ENCODE measurements at places on chromosomes 16 and 17. TPM values are rescaled to one million over a fixed set of nuclear protein-coding genes. Genes with fewer than 3 reads are reported as not detected.

The TBC1D3G gene
- not detected for total RNA-seq

The TBC1D3 gene
- total RNA-seq, result not detected

The SLC16A6 gene
- total RNA-seq, result 2.8 TPM

The CCDC92B gene
- total RNA-seq, result not detected

The MT1E gene
- 15.1 TPM for total RNA-seq

The MAF gene
- total RNA-seq, result 12.0 TPM

The KLHL10 gene
- not detected for total RNA-seq

The MRPS23 gene
- 23.3 TPM for total RNA-seq

The STAT3 gene
- total RNA-seq, result 186 TPM

The IRX5 gene
- total RNA-seq, result 3.2 TPM

DNA sequence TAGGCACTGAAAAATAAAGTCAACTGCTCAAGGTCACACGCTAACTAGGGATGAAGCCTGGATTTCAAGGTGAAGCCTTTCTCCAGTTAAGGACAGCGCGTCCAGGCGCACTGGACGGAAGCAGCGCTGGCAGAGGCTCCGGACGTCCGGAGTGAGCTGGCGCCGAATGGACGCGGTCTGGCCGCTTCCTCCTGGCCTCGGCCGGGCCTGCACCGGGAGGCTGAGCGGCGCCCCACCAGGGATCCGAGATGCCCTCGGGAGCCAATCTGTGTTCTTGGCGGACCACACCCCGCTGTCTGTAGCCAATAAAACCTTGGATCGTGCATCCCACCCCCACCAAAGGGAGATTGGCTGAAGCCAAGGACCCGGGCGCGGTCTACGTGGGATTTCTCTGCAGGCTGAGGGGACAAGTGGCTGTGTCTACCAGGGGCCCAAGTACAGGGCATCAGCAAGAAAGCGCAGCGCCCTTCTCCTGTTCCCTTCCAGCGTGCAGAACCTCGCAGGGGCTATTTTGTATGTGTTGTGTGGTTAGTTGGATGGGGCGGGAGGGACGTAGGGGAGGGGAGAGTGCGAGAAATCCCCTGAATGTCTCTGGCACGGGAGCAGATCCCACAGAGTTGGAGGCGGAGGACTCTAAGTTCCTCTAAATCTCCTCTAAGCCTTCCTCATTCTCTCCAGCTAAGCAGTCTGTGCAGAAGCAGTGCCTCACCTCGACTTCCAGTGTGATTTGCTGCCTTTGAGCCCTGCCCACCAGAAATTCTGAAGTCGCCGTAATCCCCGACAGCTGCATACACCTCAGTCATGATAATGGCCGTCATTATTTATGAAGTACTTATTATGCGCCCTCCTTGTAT lies 2.5 kb upstream of the AKAP10 start:
- DNase-seq, result no peak

DNA sequence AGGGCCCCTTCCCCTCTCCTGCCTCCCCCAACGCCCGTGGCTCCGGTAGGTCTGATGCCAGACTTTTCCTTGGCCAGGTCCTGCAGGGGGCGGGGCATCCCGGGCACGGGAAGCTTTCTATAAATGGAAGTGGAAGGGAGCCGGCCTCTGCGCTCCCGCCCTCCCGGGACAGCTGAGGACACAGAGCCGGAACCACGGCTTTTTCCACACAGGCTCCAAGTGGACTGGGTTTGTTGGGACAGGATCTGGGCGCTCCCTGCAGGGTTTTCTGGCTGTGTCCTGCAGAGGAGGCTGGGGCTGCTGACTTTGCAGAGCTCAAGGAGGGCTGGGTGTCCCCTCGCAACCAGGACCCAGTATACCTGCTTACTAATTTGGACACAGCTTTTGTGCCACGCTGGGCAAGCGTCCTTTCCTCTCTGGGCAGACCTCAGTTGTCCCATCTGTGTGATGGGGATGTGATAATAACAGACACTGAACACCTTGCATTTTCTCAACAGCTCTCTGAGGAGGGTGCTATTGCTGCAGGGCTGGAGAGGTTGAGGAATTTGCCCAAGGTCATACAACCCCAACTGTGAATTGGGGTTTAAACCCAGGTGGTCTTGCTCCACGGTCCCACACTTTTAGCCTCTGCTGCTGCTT lies 1.8 kb downstream of the TNS4 start:
- no peak for DNase-seq

DNA sequence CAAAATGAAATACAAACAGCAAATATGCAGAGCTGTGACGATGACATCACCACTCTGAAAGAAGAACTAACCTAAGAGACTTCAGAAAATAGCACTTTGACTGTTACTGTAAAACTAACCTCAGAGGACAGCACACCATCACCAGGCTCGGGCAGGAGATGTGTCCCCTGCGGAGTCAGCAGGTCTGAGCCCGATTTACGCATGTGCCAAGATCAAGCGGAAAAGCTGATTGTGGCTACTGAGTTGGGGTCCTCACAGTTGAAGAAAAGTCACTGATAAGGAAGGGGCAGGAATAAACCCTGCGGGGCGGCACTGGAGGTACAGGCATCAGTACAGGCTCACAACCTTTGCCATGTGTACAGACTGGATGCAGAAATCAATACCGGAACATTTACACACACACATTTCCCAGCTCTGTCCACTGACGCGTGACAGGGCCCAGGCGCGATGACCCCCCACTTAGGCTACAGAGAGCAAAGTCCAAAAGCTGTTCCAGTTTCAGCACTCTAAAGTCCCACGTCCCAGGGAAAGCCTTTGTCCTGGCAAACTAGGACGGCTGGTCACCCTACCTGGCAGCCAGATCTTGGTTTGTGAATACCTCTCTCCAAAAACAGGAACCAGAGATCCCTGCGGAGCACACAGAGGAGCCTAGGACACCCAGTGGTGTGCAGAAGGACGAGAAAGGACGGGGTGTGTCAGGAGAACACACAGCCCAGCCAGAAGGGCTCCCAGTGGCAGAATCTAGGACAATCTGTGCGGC lies 21.5 kb downstream of the TRAP1 start:
- no peak for DNase-seq

DNA sequence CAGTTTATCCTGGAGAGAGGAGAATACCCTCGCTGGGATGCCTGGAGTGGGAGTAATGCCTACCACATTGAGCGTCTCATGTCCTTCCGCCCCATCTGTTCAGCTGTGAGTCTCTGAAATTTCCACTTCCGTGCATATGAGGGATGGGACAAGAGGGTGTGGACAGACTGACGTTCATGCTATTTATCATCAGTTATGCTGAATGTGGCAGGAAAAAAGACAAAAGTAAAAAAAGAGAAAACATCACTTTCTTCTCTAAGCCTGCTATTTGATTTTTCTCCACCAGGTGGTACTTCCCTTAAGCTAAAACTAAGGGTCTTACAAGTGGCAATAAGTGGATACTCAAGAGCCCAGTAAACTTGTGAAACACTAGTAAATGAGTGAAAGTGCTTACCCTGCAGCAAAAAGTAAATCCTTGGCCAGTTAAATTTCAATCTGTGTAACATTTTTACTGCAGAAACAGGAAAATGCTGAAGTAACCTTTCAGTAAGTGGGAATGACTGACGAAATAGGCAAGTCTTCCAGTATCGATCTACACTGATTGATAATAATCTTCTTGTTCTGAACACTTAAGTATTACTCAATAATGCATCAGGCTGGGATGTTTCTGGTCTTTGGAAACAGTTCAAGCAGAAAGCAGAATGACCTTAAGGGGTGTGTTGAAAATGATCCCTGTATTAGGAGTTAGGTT lies 5.6 kb downstream of the CRYBA1 start:
- DNase-seq, result no peak

DNA sequence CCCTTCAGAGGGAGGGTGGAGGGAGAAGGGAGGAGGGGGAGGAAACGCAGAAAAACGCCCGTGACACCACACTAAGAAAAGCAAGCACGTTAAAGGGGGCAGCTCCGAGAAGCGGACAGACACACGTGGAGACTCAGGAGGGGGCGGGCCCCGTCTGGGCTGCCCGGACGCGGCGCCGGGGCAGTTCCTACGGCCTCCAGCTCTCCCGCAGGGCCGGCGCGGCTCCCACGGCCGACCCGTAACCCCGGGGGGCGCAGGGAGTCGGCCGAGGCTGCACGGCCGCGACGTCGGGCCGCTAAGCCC lies 362 bp downstream of the KLHDC4 start:
- DNase-seq, result no peak

GRCh38 chr17:63450551-63450950 lies 4.4 kb upstream of the CYB561 start:
- DNase-seq, result peak; percentile 64

DNA sequence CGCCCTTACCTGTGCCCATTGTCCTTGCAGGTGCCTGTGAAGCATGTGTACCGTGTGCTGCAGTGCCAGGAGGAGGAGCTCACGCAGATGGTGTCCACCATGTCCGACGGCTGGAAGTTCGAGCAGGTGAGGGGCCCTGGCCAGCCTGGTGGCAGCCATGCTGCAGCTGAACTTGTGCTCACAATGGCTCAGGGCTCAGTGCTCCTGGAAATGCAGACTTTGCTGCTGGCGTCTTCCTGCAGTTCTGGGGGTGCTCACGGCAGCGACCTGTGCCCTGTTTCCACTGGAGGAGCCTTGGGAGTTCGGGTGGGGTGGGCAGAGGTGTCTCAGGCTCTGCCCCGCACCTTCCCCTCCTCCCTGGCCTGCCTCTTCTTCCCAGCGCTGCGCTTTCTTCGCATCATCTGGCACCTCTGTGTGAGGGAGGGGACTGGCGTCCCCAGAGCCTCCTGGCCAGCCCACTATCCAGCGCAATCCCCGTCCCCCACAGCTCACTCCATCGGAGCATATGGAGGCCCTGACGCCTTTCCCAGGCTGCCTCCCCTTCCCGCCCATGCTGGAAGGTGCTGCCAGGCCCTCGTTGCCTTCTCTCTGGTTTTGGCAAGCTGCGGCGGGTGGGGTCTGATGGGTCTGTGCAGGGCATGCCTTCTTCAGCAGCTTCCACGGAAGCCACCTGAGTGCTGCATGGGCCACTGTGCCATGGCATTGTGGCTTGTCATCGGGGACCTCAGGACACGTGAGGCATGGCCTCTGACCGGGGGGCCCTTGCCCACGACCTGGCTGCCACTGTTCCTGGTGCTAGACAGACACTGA lies 17.7 kb downstream of the KCTD5 start:
- DNase-seq, result no peak

GRCh38 chr17:12592941-12593340 lies 72.7 kb upstream of the MYOCD start:
- DNase-seq, result no peak

- DNase-seq, result no peak
Measured at GRCh38 chr16:68082629-68083238, 2.4 kb upstream of the NFATC3 start.

DNA sequence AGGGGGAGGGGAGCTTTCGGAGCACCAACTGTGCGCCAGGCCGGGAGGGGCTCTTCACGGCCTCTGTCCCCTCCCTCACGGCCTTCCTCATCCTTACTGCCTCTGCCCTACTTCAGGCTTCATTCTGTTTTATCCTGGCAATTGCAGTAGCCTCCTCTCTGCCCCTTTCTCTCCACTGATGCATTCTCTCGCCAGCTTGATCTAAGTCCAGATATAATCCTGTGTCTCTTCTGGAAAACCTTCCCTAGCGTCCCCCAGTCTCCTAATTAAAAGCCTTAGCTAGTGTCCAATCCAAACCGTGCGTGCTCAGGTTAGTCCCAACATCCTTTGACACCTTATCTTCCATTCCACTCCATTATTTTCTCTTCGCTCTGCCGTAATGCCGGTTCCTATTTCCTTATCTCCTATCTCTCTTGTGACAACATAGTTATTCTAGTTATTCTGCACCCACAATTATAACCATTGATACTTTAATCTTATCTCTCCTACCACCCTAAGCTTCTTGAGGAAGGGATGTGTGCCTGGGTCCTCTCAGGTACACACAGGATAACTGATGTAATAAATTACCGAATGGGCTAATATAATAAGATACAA lies 869 bp downstream of the ZNF48 start:
- no peak for DNase-seq

GRCh38 chr17:44061446-44061845 lies 5.0 kb downstream of the LSM12 start:
- DNase-seq, result no peak

GRCh38 chr17:58398574-58399266 lies 18.6 kb downstream of the RNF43 start:
- no peak for DNase-seq

GRCh38 chr17:59684967-59685366 lies 22.3 kb downstream of the PTRH2 start:
- DNase-seq, result no peak

DNA sequence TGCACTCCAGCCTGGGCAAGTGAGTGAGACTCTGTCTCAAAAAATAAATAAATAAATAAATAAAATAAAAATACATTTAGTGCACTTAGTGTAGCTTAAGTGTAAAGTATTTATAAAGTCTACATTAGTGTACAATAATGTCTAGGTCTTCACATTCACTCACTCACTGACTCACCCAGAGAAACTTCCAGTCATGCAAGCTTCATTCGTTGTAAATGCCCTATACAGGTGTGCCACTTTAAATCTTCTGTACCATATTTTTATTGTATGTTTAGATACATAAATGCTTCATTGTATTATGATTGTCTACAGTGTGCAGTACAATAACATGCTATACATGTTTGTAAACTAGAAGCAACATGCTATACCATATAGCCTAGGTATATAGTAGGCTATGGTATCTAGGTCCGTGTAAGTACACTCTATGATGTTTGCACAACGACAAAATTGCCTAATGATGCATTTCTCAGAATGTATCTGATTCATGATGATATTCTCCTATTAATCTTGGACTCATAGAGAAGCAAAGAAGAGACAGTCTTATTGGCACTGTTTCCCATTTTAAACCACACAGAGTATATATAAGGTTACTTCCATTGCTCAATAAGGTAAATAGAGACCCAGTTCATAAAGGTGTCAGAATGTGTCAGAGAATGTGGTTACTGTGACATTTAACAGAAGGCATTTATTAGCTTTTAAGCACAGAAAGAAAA lies 1314.9 kb downstream of the CDH11 start:
- DNase-seq, result no peak

DNA sequence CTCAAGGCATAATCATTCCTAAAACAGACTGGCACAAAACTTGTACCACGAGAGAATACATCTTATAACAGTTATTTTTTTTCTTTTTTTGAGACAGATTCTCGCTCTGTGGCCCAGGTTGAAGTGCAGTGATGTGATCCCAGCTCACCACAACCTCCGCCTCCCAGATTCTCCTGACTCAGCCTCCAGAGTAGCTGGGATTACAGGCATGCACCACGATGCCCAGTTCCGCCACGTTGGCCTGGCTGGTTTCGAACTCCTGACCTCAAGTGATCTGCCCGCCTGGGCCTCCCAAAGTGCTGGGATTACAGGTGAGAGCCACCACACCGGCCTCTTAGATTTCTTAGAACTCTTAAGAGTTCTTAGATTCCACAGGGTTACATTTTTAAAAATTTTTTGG lies 4.1 kb downstream of the NUFIP2 start:
- DNase-seq, result no peak

- DNase-seq, result no peak
Measured at GRCh38 chr17:27491713-27492190, 35.5 kb downstream of the KSR1 start.

DNA sequence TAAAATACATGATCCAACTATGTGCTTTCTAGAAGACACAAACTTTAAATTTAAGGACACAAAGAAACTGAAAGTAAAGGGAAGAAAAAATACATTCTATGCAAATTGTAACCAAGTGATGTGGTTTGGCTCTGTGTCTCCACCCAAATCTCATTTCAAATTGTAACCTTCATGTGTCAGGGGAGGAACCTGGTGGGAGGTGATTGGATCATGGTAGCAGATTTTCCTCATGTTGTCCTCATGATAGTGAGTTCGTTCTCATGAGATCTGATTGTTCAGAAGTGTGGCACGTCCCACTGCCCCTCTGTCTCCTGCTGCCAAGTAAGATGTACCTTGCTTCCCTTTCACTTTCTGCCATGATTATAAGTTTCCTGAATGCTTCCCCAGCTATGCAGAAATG lies 15.0 kb downstream of the OR1A1 start:
- DNase-seq, result no peak

- no peak for DNase-seq
Measured at GRCh38 chr17:32723310-32723955, 153.5 kb downstream of the MYO1D start.
